CD4-positive, alpha-beta T cell (primary cell): ENCODE measurements at places on chromosomes 1 and 21. TPM values are rescaled to one million over a fixed set of nuclear protein-coding genes. Genes with fewer than 3 reads are reported as not detected.

Gene LEFTY1
- total RNA-seq, result not detected

Gene TMEM52
- total RNA-seq, result 1.9 TPM

Gene PAQR6
- 3.6 TPM for total RNA-seq

Gene ZFP69B
- 1.8 TPM for total RNA-seq

Gene RGS7
- total RNA-seq, result not detected

Gene PTPN7
- 145 TPM for total RNA-seq

Gene TTC39A
- total RNA-seq, result not detected

Gene AKIRIN1
- total RNA-seq, result 112 TPM

DNA sequence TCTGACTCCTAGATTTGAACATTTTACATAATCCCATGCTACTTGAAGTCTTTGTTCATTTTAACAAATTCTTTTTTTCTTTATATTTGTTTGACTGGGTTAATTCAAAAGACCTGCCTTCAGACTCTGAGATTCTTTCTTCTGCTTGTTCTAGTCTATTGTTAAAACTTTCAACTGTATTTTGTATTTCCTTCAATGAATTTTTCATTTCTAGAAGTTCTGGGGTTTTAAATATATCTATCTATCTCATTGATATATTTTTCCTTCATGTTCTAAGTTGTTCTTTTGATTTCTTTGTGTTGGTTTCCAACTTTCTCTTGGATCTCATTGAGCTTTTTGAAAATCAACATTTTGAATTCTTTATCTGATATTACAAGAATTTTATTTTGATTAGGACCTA, 64.3 kb downstream of the HMCN1 start:
- DNase-seq, result no peak

GRCh38 chr1:196357913-196358312, 250.3 kb downstream of the KCNT2 start:
- DNase-seq, result no peak

GRCh38 chr1:3403388-3404231, 50.9 kb upstream of the ARHGEF16 start:
- no peak for DNase-seq

DNA sequence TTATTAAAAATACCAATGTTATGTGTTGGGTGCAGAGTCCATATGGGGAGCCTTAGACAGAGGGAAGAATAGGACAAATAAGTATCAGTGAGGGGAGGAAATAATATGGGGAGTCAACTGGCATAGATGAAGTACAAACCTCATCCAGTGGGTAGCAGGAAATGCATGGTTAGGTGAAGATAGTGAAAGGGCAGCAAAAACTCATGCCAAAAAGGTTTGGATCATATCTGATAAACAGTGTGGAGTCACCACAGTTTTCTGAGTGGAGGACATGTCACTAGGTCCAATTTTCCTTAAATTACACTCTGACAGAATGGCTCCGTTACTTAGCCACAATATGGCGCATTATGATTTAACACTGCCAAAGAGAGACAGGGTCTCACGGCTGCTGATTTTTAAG, 10.3 kb downstream of the DUSP23 start:
- no peak for DNase-seq

- peak; percentile 14 for DNase-seq
Observed at GRCh38 chr1:31010086-31010989, 55.2 kb downstream of the PUM1 start.

DNA sequence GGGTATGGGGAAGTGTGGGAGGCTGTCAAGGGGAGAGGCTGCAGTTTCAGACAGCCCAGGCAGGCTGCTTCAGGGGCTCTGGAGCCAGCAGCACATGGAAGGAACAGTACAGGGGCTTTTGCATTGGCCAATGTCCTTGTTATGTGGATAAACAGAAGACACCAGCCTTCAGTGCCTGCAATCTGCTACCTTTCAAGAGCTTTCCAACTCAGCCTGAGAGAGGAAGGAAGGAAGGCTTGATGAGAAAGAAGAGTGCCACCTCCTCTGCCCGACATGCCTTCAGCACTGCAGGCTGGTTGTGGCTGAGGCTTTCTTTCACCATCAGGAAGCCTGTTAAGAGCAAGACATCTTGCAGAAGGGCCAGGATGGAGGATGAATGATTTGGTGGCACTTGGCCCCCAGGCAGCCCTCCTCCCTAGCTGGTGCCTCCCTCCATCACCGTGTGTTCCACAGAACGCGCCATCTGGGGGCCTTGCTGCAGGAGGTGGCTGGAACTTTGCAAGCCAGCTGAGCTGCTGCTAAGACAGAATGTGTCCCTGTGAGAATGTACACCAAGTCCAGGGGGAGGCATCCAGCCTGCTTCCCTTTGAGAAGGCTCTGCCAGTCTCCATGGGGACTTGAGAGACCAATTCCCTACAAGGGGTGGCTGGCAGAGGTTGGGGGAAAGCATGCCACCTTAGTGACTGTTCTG, 372.4 kb upstream of the PROX1 start:
- DNase-seq, result no peak

DNA sequence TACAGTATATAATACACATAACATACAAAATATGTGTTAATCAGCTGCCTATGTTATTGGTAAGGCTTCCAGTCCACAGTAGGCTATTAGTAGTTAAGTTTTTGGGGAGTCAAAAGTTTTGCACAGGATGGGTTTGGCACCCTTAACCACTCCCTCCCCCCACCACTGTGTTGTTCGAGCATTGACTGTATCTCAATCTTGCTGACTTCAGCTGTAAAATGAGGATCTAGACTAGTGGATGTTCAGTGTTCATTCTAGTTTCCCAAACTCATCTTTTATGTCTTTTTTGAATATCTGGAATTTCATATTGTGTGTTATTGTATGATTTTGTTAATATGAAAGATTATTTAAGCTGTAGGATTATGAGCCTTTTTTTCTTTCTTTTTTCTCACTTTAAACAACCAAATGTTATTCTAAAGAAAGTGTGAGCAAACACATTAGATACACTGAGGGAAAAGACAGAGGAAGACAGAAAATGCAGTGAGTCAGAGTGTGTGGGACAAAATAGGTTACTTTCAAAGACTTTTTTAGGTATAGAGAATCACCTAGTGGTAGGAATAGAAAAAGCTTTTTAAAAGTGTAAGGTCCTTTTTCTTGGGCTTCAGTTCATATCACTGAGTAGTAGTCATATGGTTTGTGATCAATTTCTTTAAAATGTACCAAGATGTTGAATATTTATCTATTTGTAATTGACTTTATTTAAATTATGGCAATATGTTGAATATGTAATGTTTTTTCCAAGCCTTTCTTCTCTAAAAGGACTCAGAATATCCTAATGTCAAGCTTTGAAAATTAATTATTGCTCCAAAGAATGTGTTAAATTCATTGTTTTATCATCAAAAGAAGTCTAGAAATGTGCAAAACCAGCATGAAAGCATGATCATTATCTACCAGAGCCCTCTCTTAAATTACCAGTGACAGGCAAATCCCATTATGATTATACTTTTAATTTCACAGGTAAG, 17.9 kb upstream of the CENPF start:
- no peak for DNase-seq

- no peak for DNase-seq
Observed at GRCh38 chr21:37551331-37551992, 184.9 kb downstream of the DYRK1A start.

DNA sequence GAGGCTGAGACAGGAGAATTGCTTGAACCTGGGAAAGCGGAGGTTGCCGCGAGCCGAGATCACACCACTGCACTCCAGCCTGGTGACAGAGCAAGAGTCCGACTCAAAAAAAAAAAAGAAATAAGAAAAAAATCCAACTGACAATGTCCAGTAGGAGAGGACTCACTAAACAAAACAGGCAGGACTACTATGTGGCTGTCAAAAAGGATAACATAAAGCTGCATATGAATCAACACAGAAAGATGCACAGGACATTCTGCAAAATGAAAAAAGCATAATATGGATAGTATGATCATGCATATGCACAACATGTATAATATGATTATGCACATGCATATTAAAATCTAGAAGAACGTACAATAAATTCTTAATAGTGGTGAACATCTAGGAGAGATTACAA, 80.7 kb downstream of the JAK1 start:
- DNase-seq, result no peak

GRCh38 chr1:1988061-1988945, 15.3 kb downstream of the CFAP74 start:
- no peak for DNase-seq

DNA sequence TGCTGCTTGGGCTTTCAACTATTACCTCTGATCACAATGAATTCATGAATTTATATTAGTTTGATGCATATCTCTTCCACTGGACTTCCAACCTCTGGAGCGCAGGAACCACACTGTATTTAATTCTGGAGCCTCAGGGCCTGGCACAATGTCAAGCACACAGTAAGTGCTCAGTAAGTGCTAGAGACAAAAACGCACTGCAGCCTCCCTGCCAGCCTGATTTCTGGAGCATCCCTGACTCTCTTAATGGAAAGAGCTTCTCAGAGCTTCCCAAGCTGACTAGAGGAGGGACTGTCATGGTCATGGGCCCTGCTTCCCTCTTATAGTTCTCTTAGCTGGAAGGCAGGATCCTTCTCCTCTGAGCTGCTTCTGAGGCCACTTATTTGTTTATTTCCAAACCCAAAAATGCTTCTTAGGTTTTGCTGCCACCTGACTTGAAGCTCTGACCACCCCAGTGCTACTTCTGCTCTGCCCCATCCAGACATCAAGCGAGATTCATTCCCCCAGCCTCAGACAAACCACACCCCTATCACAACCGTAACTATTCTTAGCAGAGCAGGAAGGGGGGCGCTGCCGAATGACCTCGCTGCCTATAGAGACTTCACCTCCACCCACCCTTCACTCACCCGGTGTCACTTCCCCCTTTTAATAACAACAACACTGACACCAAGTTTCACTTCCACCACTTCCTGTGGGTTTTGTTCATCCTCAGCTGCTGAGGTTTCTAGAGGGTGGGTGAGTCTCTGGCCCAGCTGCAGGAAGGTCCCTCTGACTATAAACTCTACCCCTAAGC, 33.6 kb downstream of the NUAK2 start:
- peak; percentile 84 for DNase-seq

- no peak for DNase-seq
Observed at GRCh38 chr1:159839116-159839849, 12.6 kb downstream of the SLAMF8 start.

- DNase-seq, result no peak
Observed at GRCh38 chr1:9711466-9712020, 60.0 kb downstream of the PIK3CD start.

- DNase-seq, result no peak
Observed at GRCh38 chr1:153506831-153507413, 28.9 kb downstream of the S100A6 start.

- DNase-seq, result no peak
Observed at GRCh38 chr1:45535988-45536766, 14.4 kb upstream of the AKR1A1 start.

DNA sequence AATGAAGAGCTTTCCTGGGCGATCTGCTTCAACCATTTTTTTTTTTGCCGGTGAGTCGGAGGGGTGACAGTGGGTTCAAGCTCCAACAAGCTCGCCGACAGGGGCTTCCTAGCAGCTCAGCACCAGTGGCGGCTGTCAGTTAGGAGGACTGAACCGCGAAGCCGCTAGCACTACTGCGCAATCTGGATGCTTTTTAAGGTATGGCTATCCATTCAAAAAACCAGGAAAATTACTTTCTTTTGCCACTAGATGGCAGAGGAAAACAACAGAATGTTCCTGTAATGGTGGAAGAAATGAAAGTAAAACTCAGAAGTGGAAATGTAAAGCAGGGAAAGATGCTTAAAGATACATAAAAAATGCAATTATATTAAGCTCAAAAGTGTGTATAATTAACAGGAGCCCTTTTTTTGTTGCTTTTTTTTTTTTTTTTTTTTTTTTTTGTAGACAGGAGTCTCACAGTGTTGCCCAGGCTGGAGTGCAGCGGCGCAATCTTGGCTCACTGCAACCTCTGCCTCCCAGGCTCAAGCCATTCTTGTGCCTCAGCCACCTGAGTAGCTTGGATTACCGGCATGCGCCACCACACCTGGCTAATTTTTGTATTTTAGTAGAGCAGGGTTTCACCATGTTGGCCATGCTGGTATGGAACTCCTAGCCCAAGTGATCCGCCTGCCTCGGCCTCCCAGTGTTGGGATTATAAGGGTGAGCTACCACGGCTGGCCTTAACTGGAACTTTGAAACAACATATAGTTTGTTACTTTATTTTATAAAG, 8.5 kb downstream of the KYAT3 start:
- peak; percentile 30 for DNase-seq

DNA sequence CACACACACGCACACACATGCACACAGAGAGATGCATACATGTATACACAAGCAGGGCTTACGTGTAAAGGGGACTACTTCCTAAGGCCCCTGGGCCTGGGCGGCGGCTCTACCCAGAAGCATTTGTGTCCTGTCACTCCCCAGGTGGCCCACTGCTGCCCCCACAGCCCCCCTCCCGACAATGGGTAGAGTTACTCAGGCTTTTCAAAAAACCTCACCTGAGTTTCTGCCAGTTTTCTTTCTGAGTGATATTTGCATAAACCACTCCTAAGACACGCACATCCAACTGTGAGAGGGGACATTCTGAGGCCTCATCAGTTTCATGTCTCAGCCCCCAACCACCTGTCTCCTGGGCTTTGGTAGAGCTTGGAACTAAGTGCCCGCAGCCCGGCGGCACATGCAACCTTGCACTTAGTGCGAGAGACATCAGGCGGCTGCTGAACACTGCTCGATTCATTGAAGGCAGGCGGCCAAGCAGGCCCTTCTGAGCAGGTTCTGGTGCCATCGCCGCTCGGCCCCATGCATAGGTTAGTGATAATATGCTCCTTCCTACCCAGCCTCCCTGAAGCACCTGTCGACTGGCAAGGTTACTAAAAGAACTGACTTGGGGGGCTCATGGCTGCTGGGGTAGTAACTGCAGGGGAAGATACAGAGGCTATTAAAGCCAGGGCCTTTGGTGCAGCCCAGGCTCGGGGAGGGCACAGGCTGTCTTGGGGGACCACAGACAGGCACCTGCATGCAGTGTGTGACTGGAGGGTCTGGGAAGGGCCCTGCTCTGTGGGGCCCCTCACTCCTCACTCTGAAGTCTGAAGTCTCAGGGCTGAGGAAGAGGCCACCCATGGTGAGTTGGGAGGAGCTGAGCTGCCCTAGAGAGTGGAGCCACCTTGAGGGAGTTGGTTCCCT, 364.2 kb upstream of the VAMP3 start:
- no peak for DNase-seq
